ENCODE measurements at places on chromosomes 6 and 20. TPM values are rescaled to one million over a fixed set of nuclear protein-coding genes. Genes with fewer than 3 reads are reported as not detected.

GRCh38 chr20:45016089-45016671 is 49.9 kb downstream of the STK4 start:
- DNase-seq: peak; percentile 11

FGD2 gene
- not detected for polyA plus RNA-seq

BPI gene
- polyA plus RNA-seq: 0.05 TPM

DNA sequence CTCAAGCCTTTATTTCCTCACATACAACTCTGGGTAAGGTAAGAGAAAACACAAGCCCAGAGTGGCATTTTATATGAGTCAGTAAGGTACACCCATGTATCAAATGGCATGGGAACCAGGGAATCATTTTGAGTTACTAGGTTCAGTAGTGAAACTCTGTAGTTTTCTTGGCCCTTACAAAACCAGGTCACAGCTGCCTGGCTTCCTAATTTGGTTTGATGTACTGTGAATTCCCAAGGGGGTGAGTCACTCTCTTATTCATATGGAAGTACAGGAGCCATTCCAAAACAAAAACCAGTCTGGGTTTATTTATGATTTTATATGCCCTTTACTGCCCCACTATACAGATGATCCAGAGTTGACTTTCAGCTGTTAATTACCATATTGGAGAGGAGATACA is 70.7 kb downstream of the PDE7B start:
- peak; percentile 98 for DNase-seq

DNA sequence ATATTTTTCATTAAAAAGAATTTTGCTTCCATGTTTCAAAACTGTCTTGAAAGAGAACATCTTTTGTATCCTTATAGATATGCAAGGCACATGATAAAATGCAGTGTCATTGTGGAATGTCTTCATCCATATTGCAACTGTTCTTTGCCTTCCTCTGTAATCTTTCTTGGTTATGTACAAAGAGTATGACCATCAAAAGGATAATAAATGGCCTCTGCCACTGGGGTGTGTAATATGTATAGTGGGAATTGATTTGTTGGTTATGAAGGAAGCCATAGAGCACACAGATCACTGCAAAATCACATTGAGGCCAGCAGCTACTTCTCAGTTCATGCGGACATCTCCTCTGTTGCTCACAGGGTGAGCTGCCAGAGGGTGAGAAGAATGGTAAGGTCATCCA is 703.5 kb downstream of the TFAP2A start:
- no peak for DNase-seq

DNA sequence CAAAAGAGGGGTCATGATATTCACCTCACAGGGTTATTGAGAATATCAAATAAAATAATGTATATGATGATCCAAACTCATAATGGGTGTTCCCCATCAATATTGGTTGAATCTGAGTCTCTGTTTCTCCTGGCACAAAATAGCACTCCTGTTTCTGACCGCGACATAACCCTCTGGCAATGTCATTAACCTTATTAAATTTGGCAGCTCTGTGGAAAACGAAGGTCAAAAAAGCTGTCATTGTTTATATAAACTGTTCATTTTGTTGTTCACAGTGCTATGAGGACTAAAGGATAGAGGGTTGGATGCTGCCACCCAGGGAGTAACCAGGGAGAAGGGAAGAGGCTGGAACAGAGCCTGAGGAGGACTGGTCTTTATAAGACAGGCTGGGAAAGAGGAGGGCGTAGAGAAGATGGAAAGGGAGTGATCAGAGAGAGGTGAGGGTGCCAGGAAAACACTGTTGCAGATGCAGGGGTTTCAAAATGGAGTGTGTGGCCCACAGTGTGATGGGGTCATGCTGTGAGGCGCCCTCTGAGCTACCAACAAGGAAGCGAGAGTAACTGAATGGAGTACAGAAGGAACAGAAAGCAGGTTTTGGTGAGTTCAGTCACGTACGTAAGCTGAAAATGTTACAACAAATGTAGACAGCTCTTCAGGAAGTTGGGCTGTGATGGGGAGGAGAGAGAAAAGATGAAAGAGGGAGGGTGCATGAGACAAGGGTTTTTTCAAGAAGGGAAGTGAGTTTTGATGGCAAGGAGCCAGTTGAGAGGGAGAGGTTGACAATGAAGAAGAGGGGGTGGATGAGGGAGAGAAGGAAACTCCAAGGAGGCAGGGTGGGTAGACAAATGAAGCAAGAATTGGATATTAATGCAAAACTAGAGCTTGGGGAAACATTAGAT is 251.6 kb upstream of the TAB2 start:
- DNase-seq: no peak

DNA sequence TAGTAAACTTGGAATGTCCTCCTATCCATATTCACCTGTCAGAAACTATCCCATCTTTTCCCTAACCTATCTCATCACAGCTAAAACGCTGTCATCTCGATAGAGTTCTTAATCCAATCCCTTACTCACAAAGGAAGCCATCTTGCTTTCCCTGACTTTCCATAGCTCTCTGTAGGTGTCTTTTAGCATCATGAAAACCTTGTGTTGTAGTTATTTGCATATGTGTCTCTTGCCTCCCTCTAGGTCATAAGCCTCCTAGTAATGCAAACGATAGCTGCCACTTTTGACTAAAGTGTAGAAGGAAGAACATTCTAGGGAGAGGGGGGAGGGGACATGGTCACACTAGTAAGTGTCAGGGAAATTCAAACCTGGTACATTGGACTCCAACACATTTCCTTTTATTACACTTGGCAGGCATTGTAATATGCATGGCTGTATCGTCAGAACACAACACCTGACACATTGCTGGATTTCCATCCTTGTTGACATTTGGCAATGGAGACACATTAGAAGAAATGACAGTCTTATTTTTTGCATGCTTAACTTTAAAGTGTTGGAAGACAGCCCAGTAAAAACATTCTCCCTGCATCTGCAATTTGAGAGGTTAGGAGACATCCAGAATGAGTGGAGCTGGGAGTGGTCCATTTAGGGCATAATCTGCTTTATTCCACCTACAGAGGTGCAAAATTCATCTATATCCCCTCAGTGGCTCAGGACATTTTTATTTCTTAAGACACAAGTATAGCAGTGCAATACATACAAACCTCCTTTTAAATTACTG is 283.4 kb downstream of the HAO1 start:
- no peak for DNase-seq

GRCh38 chr20:49595811-49596561 is 28.0 kb upstream of the PTGIS start:
- peak; percentile 67 for DNase-seq

GRCh38 chr20:31508517-31509244 is 5.6 kb upstream of the HM13 start:
- DNase-seq: no peak

GRCh38 chr6:16836144-16836981 is 75.1 kb upstream of the ATXN1 start:
- peak; percentile 26 for DNase-seq

- no peak for DNase-seq
Measured at GRCh38 chr6:162821102-162821501, 93.3 kb downstream of the PACRG start.

CTCFL gene
- not detected for polyA plus RNA-seq

DNA sequence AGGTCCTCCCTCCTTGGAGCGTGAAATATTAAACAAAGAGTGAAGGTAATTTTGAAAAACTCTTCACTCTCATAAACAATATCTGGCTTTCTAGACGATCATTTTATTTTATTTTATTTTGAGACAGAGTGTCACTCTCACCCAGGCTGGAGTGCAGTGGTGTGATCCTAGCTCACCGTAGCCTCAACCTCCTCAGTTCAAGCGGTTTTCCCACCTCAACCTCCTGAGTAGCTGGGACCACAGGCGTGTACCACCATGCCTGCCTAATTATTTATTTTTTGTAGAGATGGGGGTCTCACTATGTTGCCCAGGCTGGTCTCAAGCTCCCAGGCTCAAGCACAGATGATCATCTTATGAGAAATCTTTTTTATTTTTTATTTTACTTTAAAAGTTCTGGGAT is 16.4 kb downstream of the ZNF831 start:
- no peak for DNase-seq

- no peak for DNase-seq
Measured at GRCh38 chr6:33641602-33642001, 20.5 kb downstream of the ITPR3 start.

- DNase-seq: peak; percentile 36
Measured at GRCh38 chr6:47161176-47161687, 119.1 kb upstream of the ADGRF1 start.

ZNF512B gene
- 15.9 TPM for polyA plus RNA-seq

DNA sequence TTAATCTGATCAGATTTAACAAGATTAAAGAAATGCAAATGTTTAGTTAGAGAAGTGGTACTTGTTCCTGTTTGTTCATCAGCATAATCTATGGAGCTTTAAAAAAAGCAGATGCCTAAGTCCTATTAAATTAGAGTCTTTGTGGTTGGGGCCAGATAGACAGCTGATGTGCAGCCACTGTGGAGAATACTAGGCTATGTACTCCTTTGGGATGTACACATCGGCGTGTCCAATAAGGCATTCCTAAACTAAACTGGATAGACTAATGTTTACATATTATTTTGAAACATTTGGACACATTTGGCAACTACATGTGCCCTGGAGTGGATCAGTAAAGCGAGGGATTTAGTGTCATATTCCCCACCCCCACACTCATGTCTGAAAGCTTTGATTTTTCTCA is 459.5 kb downstream of the LMBRD1 start:
- DNase-seq: no peak

GRCh38 chr6:96089173-96089572 is 73.4 kb downstream of the FUT9 start:
- no peak for DNase-seq

- DNase-seq: no peak
Measured at GRCh38 chr6:71678091-71678490, 208.3 kb upstream of the RIMS1 start.

GRCh38 chr6:149060300-149060984 is 257.1 kb upstream of the TAB2 start:
- peak; percentile 43 for DNase-seq

UTRN gene
- polyA plus RNA-seq: 18.7 TPM

GRCh38 chr6:170266061-170266825 is 24.6 kb downstream of the DLL1 start:
- DNase-seq: no peak

TGM2 gene
- polyA plus RNA-seq: 239 TPM

DNA sequence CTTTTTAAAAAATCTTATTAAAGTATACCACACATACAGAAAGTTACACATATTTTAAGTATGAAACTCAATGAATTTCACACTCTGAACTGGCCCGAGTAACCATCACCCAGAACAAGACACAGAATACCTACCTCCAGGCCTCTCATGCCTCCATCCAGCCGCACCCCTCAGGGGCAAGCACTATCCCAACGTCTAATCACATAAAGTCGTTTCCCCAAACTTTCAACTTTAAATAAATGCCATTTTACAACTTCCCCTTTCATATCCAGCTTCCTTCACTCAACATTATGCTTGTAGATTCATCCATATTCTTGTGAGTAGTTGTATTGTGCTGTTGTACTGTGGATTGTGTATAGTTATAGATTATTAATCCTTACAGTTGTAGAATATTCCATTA is 539.1 kb downstream of the CD83 start:
- DNase-seq: no peak

- DNase-seq: no peak
Measured at GRCh38 chr20:48234951-48235350, 449.7 kb upstream of the SULF2 start.

CTAGE9 gene
- not detected for polyA plus RNA-seq

DNA sequence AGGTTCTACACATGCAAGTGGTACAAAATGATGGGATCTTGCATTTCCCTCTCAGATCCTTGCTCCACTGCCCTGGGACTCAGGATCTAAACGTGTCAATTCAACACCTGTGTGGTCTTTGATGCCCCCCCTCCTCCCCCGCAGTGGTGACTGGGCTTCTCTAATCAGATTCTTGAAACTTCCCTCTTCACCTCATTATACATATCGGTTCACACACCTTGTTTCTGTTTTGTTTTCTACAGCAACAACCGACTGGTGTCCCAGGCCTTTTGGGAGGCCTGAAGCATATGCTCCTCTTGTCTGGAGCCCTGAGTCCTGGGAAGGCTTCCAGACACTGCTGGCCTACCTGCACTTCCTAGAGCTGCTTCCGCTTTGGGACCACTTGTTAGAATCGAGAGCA is 20.0 kb downstream of the SAMD3 start:
- no peak for DNase-seq

HUS1B gene
- 0.39 TPM for polyA plus RNA-seq

DNA sequence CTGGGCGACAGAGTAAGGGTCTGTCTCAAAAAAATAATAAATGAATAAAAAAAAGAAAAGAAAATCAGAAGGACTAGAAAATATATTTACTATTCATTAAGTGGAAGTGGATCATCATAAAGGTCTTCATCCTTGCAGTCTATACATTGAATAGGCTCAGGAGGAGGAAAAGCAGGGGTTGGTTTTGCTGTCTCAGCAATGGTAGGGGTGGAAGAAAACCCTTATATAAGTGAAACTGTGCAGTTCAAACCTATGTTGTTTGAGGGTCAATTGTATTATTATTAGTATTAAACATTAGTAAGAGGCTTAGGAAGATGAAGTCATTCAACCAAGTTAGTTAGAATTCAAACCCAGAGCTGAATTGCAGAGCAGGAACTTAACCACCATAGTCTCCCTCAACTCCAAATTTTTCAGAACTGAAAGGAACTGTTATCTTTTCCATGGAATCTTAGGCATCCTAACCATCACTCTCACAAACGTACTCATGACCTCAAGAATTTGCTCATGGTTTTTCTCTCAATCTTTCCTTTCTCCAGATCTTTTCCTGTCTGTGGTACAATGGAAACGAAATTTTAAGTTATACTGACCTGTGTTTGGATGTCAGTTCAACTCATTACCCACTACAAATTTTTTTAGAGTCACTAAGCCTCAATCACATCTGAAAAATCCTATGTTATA is 7.7 kb upstream of the SMIM13 start:
- DNase-seq: peak; percentile 79

GRCh38 chr20:48667481-48667880 is 160.3 kb downstream of the PREX1 start:
- no peak for DNase-seq

- DNase-seq: no peak
Measured at GRCh38 chr6:11179088-11179418, 53.4 kb downstream of the NEDD9 start.

GRCh38 chr6:68114463-68115047 is 520.5 kb upstream of the ADGRB3 start:
- DNase-seq: no peak

NINL gene
- 10.4 TPM for polyA plus RNA-seq

- DNase-seq: no peak
Measured at GRCh38 chr20:17358854-17359253, 132.0 kb downstream of the PCSK2 start.

GRCh38 chr6:157921685-157922367 is 59.8 kb upstream of the SYNJ2 start:
- DNase-seq: peak; percentile 49

DNA sequence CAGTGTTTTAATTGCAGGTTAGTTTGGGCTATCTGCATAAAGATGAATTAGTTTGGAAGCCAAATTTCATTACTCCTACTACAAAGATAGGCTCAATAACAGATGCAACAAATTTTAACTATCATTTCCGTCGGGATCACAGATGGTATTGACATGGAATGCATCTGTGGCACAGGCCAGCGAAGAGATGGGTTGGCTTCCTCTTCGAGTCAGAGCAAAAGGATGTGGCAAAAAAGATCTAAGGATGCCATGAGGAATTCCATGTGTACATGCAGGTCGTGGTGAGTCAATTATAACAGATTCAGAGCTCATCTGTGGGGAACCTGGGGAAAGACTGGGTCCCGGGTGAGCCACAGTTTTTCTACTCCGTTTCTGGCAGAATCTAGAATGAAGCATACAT is 83.0 kb upstream of the CITED2 start:
- DNase-seq: peak; percentile 21

Measured in IMR-90 (cell line).